Activated CD8-positive, alpha-beta T cell treated with anti-CD3 and anti-CD28 coated beads for 36 hours (primary cell): ENCODE measurements at places on chromosomes 11 and 22. TPM values are rescaled to one million over a fixed set of nuclear protein-coding genes. Genes with fewer than 3 reads are reported as not detected.

The TMEM121B gene
- total RNA-seq, result 0.14 TPM

The MUC15 gene
- not detected for total RNA-seq

The C11orf16 gene
- total RNA-seq, result not detected

The SOX10 gene
- total RNA-seq, result not detected

The SCO2 gene
- not detected for total RNA-seq

The STK33 gene
- 3.6 TPM for total RNA-seq

The RBMXL2 gene
- total RNA-seq, result not detected

The OR52I2 gene
- total RNA-seq, result not detected

The SNX32 gene
- 1.6 TPM for total RNA-seq

DNA sequence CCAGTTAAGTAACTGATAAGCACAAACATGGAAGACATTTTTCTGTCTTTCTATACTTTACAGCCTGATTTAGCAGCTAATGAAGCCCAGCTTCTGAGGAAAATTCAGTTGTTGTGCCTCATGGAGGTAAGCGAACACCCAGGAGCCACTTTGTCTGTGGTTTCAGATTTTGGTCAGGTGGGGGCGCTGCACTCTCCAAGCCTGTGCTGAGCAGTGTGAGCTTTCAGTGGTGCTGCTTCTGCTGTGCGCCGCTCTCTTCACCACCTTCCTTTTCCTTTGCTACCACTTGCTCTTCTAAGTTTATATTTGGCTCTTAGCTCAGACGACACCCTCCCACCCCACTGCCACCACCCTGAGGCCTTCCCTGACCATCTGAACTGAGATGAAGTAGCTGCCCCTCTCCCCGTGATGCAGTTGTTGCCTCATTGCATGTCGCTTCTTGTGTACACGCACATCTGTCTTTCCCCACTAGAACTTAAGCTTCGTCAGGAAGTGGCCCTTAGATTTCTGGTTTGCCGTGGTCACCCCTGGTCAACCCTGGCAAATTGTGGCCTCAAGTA, 14.0 kb downstream of the PSMD13 start:
- peak; percentile 91 for DNase-seq
- peak overlapping the region; percentile 82 for H3K27ac ChIP-seq
- H3K4me3 ChIP-seq, result no peak overlapping the region
- peaks cover 56% of the 10 kb centered on the region for H3K36me3 ChIP-seq
- no peaks in the 10 kb centered on the region for H3K27me3 ChIP-seq

GRCh38 chr11:112470355-112470754, 209.7 kb upstream of the PLET1 start:
- H3K27me3 ChIP-seq, result peaks cover 3% of the 10 kb centered on the region
- DNase-seq, result no peak
- H3K4me1 ChIP-seq, result no peaks in the 10 kb centered on the region
- H3K4me3 ChIP-seq, result no peak overlapping the region

GRCh38 chr11:62806611-62807121, 1.4 kb upstream of the NXF1 start:
- H3K27ac ChIP-seq, result peak overlapping the region; percentile 98
- peaks cover 33% of the 10 kb centered on the region for H3K4me1 ChIP-seq
- no peak for DNase-seq
- peak overlapping the region; percentile 95 for H3K4me3 ChIP-seq
- no peaks in the 10 kb centered on the region for H3K27me3 ChIP-seq

DNA sequence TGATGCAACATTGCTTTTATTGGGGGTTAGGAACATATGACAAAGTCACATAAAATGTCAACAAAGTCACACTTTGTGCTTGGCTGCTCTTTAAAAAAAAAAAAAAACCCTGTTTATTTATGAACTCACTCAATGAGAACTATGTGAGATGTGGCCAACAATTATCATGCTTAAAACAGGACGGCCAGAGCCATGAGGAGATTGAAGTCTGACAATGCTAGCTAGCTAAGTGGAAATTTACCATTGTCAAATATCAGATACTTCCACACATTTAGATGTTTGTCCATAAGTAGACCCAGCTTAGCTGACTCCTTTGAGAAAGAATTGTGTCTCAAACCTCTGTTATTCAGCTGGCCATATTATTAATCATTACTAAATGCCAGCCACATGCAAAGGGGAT, 26.9 kb downstream of the BLID start:
- DNase-seq, result no peak
- no peak overlapping the region for H3K27ac ChIP-seq
- no peaks in the 10 kb centered on the region for H3K4me1 ChIP-seq
- H3K4me3 ChIP-seq, result no peak overlapping the region
- no peaks in the 10 kb centered on the region for H3K36me3 ChIP-seq
- H3K27me3 ChIP-seq, result peaks cover 10% of the 10 kb centered on the region

GRCh38 chr11:126282736-126283591, at the start of gene TIRAP:
TSS of gene TIRAP (plus strand) at chr11:126283093. CDS start at chr11:126290895, 7,802 bp downstream.
- H3K36me3 ChIP-seq, result peaks cover 6% of the 10 kb centered on the region
- H3K27me3 ChIP-seq, result no peaks in the 10 kb centered on the region
- peaks cover 46% of the 10 kb centered on the region for H3K4me1 ChIP-seq
- H3K27ac ChIP-seq, result peak within 1 kb of the TSS; percentile 91
- peak; percentile 73 for DNase-seq
- H3K4me3 ChIP-seq, result peak within 1 kb of the TSS; percentile 99

DNA sequence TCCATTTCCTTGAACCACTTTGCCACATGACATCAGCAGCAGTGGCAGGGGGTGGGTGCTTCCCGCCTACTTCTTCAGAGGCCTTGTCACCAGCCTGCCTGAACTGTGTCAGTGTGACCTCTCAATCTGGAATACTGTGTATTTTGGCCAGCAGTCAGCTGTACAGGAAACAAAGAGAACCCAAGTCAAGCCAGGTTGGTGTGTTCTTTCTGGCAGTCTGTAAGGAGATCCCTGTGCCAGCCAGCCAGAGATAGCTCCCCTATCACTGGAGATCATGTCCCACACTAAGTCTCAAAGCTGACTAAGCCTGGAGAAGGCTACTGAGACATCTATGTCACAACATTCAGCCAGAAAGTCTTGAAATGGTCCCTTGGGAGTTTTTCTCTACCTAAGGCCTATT, 142.1 kb downstream of the TRPC6 start:
- no peak for DNase-seq
- no peak overlapping the region for H3K27ac ChIP-seq
- no peak overlapping the region for H3K4me3 ChIP-seq
- no peaks in the 10 kb centered on the region for H3K27me3 ChIP-seq
- H3K4me1 ChIP-seq, result no peaks in the 10 kb centered on the region

- peak; percentile 65 for DNase-seq
- no peak overlapping the region for H3K27ac ChIP-seq
- H3K4me3 ChIP-seq, result no peak overlapping the region
- H3K27me3 ChIP-seq, result no peaks in the 10 kb centered on the region
- H3K4me1 ChIP-seq, result peaks cover 2% of the 10 kb centered on the region
Observed at GRCh38 chr11:18650859-18651557, 16.9 kb upstream of the SPTY2D1 start.

- H3K27ac ChIP-seq, result no peak overlapping the region
- no peaks in the 10 kb centered on the region for H3K27me3 ChIP-seq
- no peak overlapping the region for H3K4me3 ChIP-seq
- DNase-seq, result no peak
Observed at GRCh38 chr11:21893565-21893867, 299.4 kb upstream of the ANO5 start.

DNA sequence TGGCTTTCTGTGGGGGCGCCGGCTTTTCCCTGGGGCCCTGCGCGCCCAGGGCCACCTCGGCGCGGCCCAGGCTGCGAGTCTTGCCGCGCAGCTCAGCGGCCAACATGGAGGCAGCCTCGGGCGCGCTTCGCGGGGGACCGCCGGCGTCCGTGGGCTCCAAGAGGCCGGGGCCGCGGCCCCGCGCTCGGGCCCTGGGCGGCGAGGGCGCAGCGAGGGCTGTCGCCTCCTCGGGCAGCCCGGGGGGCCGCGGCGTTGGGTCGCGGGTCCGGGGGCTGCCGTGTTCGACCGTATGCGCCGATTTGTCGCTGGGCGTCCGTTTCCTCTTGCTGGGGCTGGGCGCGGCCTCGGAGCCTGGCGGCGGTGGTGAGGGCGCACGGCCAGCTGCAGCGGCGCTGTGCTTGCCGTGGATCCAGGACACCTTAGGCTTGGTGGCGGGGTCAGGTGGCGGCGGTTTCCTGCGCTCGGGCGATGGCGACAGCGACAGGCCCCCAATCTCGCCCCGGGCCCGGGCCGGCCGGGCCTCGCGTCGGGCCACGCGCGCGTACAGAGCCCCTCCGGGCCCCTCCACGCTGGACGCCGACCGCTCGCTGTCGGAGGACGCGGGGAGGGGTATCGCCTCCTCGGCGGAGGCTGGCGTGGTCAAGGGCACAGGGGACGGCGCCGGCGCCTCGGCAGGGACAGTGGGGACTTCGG, 11.9 kb downstream of the SCARF2 start:
- no peak overlapping the region for H3K27ac ChIP-seq
- H3K27me3 ChIP-seq, result peaks cover 32% of the 10 kb centered on the region
- H3K4me3 ChIP-seq, result no peak overlapping the region
- peaks cover 12% of the 10 kb centered on the region for H3K4me1 ChIP-seq
- no peaks in the 10 kb centered on the region for H3K36me3 ChIP-seq

DNA sequence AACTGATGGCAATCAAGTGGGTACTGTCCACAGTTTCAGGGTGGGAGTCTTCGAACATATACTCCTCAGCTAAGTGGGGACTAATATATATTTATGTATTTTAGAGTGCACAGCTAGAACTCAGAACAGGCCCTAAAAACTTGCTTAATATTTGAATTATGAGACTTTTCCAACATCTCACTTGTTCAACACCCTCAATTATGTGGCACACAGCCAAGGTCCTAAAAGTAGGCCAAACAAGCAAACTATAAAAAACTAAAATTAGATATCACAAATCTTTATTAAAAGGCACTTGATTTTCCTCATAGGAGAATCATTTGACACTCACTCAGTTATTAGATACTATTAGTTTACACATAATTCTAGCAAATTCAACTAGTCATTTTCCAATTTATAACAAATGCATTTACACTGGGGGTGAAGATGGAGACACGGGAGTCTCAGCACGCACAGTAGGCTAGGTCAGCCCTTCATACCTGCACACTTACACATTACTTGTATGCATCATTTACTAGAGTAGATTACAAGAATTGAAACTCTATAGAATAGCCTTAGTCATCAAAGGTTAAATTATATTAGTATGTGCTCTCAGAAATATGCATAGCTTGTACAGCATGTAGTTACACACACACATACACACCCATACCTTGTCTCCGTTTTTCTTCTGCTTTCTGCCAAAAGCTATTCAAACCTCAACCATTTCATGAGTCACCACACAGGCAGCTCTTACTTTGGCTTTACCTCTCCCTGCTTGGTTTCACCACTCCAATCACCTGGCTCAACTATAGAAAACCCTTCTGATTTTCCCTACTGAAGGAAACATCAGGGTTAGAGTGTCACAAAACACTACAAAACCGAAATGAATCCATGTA, 171.5 kb downstream of the SBF2 start:
- H3K4me1 ChIP-seq, result no peaks in the 10 kb centered on the region
- no peak for DNase-seq
- H3K27me3 ChIP-seq, result no peaks in the 10 kb centered on the region
- no peak overlapping the region for H3K4me3 ChIP-seq
- no peak overlapping the region for H3K27ac ChIP-seq

GRCh38 chr11:105000167-105000566, 22.8 kb downstream of the CASP5 start:
- no peaks in the 10 kb centered on the region for H3K36me3 ChIP-seq
- no peak overlapping the region for H3K27ac ChIP-seq
- DNase-seq, result peak; percentile 37
- H3K4me1 ChIP-seq, result peaks cover 7% of the 10 kb centered on the region
- no peaks in the 10 kb centered on the region for H3K27me3 ChIP-seq
- no peak overlapping the region for H3K4me3 ChIP-seq

- H3K36me3 ChIP-seq, result no peaks in the 10 kb centered on the region
- DNase-seq, result no peak
- no peak overlapping the region for H3K4me3 ChIP-seq
- H3K27ac ChIP-seq, result peak overlapping the region; percentile 0
- H3K4me1 ChIP-seq, result peaks cover 13% of the 10 kb centered on the region
- H3K27me3 ChIP-seq, result no peaks in the 10 kb centered on the region
Observed at GRCh38 chr22:17272511-17272991, 53.3 kb upstream of the ADA2 start.

GRCh38 chr11:83908298-83908856, 622.2 kb upstream of the CCDC90B start:
- no peaks in the 10 kb centered on the region for H3K4me1 ChIP-seq
- H3K27me3 ChIP-seq, result no peaks in the 10 kb centered on the region
- DNase-seq, result no peak
- H3K36me3 ChIP-seq, result no peaks in the 10 kb centered on the region
- no peak overlapping the region for H3K27ac ChIP-seq

- no peak overlapping the region for H3K27ac ChIP-seq
- DNase-seq, result peak; percentile 68
- no peak overlapping the region for H3K4me3 ChIP-seq
- no peaks in the 10 kb centered on the region for H3K36me3 ChIP-seq
- peaks cover 12% of the 10 kb centered on the region for H3K27me3 ChIP-seq
- H3K4me1 ChIP-seq, result peaks cover 2% of the 10 kb centered on the region
Observed at GRCh38 chr11:44634401-44635281, 69.2 kb downstream of the CD82 start.

GRCh38 chr22:31917227-31917921, 27.0 kb upstream of the YWHAH start:
- peaks cover 7% of the 10 kb centered on the region for H3K4me1 ChIP-seq
- DNase-seq, result peak; percentile 9
- no peak overlapping the region for H3K27ac ChIP-seq
- no peaks in the 10 kb centered on the region for H3K36me3 ChIP-seq

GRCh38 chr22:42313804-42314581, 43.5 kb upstream of the TCF20 start:
- H3K27me3 ChIP-seq, result no peaks in the 10 kb centered on the region
- peaks cover 44% of the 10 kb centered on the region for H3K4me1 ChIP-seq
- H3K36me3 ChIP-seq, result no peaks in the 10 kb centered on the region

DNA sequence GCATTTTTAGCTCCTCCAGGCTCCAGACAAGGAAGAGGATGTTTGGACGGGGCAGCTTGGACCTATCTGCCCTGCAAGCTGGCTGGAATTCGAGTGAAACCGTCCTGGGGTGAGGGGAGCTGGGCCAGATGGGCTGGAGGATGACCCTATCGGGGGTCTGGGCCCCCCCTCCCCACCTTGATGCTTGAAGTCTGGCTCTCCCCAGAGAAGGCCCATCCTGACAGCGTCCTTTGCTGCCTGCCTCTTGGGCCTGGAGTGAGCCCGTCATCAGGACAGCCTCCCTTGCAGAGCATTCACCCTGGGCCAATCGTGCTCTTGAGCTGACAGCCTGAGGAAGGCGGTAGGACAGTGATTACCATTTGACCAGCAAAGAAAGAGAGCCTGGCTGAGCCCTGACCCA, 5.3 kb upstream of the PDGFB start:
- peaks cover 25% of the 10 kb centered on the region for H3K27me3 ChIP-seq
- H3K4me1 ChIP-seq, result peaks cover 25% of the 10 kb centered on the region
- H3K27ac ChIP-seq, result no peak overlapping the region
- no peaks in the 10 kb centered on the region for H3K36me3 ChIP-seq
- no peak overlapping the region for H3K4me3 ChIP-seq

GRCh38 chr11:45042560-45042959, 91.9 kb upstream of the TP53I11 start:
- H3K36me3 ChIP-seq, result no peaks in the 10 kb centered on the region
- no peak overlapping the region for H3K4me3 ChIP-seq
- no peak for DNase-seq
- H3K27ac ChIP-seq, result no peak overlapping the region
- H3K27me3 ChIP-seq, result no peaks in the 10 kb centered on the region
